ENCODE measurements at places on chromosomes 3 and 15.

- DNase-seq = no peak
Observed at GRCh38 chr3:104873331-104873730, 493.4 kb upstream of the ALCAM start.

GRCh38 chr3:131174752-131175151, 148.1 kb downstream of the NEK11 start:
- DNase-seq = no peak

- no peak for DNase-seq
Observed at GRCh38 chr3:127145266-127145665, 47.7 kb upstream of the PRR23E start.

DNA sequence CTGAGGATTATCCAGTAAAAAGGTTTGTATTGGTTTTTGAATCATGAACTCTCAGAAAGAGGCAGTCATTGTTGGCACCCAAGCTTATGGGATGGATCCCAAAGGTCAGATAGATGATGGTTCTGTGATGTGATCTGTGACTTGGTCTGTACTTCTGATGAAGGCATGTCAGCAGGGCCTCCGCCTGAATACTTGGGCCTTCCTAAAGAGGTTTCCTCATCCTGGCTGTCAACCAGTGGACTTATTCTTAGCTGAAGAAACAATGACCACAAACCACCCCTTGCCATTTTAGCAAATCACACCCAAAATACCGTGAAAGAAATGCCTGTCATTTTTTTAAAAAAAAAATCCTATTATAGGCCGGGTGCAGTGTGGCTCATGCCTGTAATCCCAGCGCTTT, 48.2 kb upstream of the SLC9A9 start:
- no peak for DNase-seq

GRCh38 chr15:29140475-29141307, 128.9 kb downstream of the NSMCE3 start:
- no peak for DNase-seq

- no peak for DNase-seq
Observed at GRCh38 chr3:13348661-13349396, 71.3 kb downstream of the NUP210 start.

DNA sequence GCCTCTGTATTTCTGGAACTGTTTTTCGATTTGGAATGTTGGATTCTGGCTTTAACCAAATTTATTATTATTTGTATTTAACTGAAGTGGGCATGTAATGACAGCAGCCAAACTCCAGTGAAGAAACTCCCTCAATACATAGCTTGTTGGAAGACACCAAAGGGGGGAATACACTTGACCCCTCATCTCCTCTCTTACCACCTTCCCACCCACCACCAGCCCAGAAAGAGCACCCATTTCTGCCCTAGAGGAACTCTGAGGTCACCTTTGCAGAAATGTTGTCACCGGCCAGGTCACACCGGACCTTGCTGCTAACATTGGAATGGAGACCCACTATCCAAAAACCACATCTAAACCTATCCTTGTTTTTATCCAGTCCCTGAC, 58.6 kb upstream of the CA12 start:
- no peak for DNase-seq

- no peak for DNase-seq
Observed at GRCh38 chr3:186826410-186826975, 16.0 kb upstream of the ADIPOQ start.

- DNase-seq = no peak
Observed at GRCh38 chr3:127812151-127812550, 10.2 kb downstream of the MGLL start.

GRCh38 chr3:141942006-141942405, 65.6 kb downstream of the ATP1B3 start:
- DNase-seq = no peak

DNA sequence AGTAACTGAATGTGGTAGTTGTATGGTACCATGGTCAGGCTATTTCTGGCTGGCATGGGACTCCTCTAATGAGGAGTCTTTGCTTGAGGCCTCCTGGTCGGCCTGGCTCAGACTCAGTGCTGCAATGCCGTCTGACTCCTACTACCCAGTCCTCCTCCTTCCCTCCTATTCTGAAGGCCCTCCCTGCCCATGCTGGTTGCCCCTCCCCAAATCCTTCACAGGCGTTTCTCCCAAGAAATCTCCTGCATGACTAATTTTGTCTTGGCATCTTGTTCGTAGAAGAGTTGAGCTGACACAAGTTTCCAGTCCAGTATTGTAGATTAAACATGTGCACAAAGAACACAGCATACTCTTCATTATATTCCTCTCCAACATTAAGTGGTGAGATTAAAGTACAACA, 115.5 kb downstream of the NFKBIZ start:
- no peak for DNase-seq

DNA sequence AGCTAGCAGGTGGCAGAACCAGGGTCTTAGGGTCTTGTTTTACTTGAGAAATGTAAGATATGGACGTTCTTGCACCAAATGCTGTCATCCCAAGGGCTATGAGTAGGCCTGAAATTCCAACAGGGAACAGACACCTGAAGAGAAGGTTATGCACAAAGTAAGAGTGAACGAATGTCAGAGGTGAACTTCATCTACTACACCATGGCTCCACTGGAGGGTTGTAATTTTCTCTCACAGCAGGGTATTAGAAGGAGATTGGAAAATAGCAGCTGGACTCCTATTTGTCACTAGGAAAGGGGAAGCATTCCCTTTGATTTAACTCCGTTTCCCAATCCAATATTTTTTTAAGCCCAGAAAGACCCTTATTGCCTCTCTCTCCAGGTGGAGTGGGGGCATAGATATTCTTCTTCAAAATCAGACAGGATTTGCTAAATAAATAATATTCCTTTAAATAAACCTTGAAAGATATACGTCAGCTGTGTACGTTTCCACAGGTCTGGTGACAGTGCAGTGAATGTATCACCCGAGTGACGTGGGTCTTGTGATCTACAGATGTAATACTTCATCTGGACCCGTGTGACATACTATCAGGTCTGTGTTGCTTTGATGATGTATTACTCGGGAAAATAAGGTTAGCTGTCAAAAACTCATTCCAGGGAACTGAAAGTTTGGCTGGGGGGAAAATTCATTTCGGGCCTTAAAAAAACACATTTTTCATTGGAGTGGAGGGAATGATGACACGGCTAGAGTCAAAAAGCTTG, 302.6 kb downstream of the CHL1 start:
- DNase-seq = no peak

GRCh38 chr15:70559265-70560239, 203.8 kb downstream of the UACA start:
- no peak for DNase-seq

DNA sequence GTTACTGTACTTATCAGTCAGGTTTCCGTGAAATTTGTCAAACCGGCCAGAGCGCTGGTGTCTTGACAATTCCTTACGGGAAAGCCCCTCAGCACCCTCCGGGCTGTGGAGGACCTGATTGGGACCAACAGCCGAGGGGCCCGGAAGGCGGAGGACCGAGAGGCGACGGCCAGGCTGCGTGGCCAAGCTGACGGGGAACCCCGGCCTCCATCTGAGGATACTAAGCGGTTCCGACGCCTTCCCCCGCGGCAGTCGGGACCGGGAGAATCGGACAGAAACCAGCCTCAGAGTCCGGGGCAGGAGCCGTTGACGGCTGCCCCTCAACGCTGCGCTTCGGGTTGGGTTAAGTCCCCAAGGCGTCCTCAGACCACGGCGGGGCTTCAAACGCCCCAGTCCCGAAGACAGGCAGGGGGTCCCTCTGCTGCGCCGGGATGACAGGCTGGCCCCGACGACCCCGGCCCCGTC, 499 bp downstream of the ALDH1A2 start:
- DNase-seq = no peak

DNA sequence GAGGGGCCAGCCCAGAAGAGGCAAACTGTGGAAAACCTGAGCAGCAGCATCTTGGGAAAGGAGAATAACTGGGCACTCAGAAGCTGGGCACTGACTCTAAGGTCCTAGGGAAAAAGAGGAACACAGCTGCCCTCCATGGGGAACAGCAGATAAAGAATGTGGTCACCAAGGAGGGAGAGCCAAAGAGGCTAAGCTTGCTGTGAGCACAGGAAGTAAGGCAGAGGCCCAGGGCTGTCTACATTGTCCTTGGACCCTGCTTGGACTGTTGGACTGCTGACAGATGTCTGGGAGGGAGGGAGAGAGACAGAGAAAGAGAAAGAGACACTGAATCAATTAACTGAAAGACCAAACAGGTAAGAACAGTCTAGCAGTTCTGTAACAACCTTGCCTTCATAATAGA, 4.5 kb upstream of the MNS1 start:
- no peak for DNase-seq

GRCh38 chr3:114775395-114775794, 371.7 kb downstream of the ZBTB20 start:
- no peak for DNase-seq

- no peak for DNase-seq
Observed at GRCh38 chr3:130828948-130829947, 64.6 kb upstream of the ATP2C1 start.

DNA sequence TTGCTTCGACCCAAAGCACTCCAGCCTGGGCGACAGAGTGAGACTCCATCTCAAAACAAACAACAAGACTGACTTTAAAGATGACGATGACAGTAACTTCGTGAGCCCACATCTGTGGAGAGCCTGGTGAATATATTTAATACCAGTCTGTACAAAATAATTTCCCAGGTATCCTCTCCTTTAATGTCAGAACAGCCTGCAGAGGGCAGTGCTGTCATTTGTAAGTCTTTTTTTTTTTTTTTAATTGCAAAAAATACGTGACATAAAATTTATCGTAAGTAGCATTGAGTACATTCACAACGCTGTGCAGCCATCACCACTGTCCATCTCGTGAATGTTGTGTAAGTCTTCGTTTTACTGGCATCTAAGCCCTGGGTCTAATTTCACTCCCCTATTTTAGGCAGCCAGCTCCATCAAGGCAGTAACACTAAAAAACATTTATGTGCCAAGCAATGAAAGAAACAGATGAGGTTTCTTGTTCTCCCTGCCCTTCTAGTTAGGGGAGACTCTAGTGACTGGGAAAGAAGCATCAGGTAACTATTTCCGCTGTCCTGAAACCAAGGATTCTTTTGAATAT, 1.4 kb downstream of the HTD2 start:
- DNase-seq = no peak

- no peak for DNase-seq
Observed at GRCh38 chr3:173745952-173746682, 348.6 kb downstream of the NLGN1 start.

DNA sequence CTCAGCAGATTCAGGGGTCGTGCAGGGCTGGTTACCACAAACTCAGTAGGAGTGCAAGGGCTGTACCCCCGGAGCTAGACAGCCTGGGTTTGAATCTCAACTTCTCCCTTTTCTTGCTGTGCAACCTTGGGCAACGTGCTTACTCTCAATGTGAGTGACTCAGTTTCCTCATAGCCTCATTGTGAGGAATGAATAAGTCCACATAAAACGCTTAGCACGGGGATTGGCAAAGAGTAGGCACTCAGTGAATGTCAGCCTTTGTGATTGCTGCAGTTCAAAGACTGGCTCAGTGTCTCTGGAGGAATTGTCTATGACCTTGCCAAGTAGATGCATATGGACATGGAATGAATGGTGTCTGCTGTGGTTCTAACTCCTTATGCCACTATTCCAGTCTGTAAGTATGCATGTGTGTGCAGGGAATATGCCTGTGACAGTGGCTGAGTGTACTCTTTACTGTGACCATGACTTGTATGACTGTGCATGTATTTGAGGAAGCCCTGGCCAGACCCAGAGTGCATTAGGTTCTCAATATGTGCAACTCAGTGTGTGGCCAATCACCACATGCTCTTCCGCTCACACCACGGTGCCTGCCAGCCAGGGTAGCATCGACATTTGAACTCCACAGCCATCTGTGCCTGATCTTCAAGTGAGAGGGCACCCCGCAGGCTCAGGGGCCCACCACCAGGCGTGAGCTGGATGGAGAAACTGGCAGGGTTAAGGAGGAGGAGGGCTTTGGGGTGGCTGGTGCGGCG, 900 bp upstream of the HYAL3 start:
- no peak for DNase-seq

DNA sequence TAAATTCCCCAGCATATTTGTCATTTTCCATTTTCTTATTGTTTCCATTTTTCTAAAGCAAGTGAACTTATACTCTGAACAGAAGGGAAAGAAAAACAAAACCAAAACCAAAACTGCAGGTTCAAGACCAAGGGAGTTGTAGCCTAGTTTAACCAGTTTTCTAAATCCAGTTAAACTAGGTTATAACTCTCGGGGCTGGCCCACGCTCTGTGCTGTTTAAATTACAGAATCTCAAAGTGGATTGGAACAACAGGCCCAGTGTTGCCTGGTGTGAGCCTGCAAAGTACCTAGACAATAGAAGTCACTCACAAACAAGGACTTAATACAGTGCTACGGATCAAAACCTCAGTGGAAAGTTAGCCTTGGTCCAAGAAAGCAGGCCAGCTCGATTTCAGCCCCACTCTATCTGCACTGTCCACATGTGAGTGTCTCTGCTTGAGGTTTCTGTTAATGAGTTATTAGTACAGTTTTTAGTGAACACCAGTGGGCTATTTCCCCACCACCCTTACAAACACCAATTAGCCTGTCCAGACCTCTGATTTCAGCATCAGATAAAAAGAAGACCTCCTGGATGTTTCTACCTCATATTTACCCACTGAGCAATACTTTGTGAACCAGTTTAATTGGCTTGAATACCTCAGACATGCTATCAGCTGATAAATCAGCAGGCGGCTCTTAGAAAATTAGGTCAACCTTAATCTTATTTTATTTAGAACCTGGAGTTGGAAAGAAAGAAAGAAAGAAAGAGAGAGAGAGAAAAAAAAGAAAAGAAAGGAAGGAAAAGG, 93.8 kb upstream of the PDZRN3 start:
- DNase-seq = no peak

DNA sequence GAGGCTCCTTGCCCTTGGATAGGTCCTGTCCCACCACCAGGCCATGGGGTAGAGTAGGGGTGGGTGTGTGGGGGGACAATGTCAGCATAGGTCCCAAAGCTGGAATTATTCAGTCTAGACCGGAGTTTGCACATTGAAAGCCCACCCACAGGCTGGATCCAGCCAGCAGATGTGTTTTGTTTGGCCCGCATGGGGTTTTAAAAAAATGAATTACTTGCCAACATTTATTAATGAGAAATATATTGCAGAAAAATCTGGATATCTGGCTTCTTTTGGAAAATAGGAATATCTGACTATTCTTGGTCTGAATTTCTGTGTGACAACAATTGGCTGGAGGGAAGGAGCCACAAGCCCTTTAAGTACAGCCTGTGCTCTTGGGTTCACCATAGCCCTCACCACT, 17.3 kb upstream of the LRIG1 start:
- no peak for DNase-seq

DNA sequence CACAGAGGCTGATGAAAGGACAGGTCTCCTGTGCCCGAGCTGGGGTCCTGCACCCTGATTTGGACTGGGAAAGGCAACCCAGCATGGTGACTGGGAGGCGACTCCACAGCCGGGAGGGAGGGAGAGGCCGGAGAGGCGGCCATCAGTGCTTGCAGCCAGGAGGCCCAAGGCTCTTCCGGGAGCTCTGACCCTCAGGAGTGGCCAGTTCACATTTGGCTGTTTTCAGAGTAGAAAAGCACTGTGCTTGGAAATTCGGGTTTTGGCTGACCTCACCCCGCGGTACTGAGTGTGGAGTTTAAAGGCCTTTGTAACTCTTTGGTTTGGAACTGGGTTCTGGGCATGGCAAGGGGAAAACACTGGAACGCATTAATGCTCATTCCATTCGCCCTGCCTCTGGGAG, 31.9 kb downstream of the SMAD6 start:
- no peak for DNase-seq

GRCh38 chr15:75030023-75030413, 6.6 kb downstream of the PPCDC start:
- DNase-seq = no peak
